HFFc6 (cell line): ENCODE measurements at places on chromosomes 3 and 15. TPM values are rescaled to one million over a fixed set of nuclear protein-coding genes. Genes with fewer than 3 reads are reported as not detected.

DNA sequence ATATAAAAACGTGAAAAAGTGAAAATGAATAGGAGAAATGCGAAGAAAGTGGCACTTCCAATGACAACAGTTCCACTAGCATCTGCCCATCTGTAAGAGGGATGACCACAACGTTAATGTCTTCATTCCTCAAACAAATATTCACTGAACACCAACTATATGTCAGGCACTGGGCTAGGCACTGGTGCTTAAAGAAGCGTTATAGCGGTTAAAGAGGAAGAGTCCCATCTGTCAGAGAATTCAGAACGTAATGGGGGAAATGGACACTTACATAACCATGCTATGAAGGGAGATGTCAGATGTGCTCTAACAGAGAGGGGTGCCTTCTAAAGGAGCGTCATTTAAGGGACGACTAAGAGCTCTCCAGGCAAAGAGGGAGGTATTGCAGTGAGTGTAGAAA, 8.2 kb downstream of the RUBCN start:
- DNase-seq, result no peak

DNA sequence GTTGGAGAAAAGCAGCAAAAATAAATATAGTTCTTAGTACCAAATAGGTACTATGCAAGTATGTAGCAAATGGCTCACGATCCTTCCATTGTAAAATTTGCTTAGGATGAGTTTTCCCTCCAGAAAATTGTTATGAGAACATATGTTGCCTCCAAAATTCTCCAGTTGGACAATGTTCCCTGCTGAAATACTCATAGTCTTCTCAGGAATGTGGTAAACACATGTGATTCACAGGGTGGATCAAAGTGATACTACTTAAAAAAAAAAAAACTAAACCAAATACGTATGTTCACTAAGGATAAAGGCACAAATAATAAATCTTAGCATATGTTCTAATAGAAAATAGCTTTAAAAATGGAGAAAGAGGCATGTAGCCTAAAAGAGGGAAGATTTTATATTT, 84.3 kb upstream of the ZNF385D start:
- no peak overlapping the region for H3K27ac ChIP-seq
- DNase-seq, result no peak
- no peak overlapping the region for H3K4me3 ChIP-seq
- H3K4me1 ChIP-seq, result peaks cover 6% of the 10 kb centered on the region

DNA sequence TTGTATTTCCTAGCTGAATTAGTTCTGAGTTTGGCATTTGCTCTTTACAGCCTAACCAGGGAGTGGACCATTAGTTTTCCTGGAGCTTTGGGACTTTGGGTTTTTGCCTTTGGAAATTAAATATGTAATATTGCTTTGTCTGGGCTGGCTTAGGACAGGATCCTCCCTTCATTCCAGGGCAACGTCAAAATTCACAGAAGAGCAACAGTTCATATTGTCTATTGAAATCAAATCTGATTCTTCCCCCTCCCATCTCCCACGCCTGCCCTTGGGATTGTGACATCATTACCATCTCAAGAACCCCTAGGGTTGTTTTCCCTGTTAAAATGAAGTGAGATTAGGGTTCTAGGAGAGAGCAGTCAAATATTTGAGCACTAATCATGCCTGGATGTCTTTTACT, 194.1 kb downstream of the ROBO2 start:
- H3K36me3 ChIP-seq, result no peaks in the 10 kb centered on the region
- H3K27me3 ChIP-seq, result no peaks in the 10 kb centered on the region
- H3K4me3 ChIP-seq, result no peak overlapping the region
- H3K4me1 ChIP-seq, result no peaks in the 10 kb centered on the region
- no peak overlapping the region for H3K27ac ChIP-seq
- DNase-seq, result no peak

DNA sequence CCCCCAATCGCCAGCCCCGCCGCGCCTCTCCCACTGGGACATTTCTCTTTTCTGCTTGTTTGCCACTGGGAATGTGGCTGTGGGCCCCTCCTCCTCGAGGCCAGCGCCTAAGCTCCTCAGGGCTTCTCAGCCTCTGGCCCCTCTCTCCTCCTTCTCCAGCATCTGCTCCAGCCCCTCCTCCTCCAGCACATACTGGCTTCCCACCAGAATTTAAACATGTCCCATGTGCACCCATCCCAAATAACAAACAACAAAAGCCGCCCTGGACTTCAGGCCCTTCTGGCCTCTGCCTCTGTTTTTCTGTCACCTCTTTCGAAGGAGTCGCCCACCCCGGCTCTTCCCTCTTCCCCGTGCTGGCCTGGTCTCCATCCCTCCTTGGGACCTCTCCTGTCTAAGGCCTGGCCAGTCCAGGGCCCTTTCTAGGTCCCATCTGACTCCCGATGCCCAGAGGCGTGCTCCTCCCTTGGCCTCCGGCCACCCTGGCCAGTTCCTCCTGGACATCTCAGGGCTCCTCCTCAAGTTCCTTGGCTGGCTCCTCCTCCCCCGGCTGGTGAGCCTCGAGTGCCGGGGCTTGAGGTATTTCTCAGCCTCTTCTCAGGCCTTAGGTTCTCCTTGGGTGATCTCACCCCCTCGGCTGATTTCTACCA, 94.6 kb upstream of the SLC6A6 start:
- no peaks in the 10 kb centered on the region for H3K36me3 ChIP-seq
- peaks cover 36% of the 10 kb centered on the region for H3K27me3 ChIP-seq
- H3K27ac ChIP-seq, result no peak overlapping the region
- H3K4me1 ChIP-seq, result peaks cover 6% of the 10 kb centered on the region; the same call in 1 of the 2 replicates
- DNase-seq, result no peak

DNA sequence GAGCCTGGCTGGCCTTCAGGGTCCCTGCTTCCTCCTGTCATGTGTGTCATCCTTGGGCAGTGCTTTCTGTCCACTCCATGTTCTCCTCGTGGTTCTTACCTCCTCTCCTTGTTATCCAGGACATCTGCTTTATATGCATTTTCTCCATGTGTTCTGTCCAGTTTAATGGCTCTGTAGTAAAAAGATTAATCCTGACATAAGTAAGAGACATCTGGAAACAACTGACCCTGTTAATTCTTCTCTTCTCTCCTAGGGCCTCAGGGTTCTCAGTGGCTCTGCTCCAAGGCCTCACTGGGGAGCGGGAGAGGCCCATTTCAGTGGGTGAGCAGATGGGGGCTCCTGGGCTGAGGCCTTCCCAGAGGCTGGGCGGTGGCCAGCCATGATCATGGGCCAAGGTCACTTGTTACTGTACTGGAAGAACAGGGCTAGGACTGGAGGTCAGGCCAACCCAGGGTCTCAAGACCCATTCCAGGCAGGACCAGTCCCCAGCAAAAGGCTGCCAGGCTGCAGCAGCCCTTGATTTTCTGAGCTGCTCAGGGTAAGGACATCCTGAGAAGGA, 20.2 kb upstream of the CDCP1 start:
- no peak overlapping the region for H3K4me3 ChIP-seq
- no peak for DNase-seq
- peaks cover 5% of the 10 kb centered on the region; the same call in 1 of the 2 replicates for H3K36me3 ChIP-seq
- H3K27me3 ChIP-seq, result peaks cover 4% of the 10 kb centered on the region
- H3K27ac ChIP-seq, result peak overlapping the region; percentile 99

DNA sequence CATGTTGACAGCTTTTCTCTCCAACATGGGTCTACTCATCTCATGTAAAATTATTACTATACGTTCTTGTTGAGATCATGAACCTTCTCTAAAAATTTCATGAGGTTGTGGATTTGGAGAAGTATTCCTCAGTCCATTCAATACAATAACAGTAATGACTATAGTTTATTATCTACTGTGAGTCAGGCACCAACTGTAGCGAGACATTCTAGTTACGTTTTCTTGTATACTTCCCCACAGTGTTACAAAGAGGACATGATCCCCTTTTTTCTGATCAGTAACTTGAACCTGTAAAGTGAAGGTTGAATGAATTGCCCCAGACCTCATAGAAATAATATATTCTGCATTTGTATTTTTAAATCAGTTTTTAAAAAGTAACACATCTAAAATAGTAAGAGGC, 76.4 kb downstream of the AKAP13 start:
- H3K27ac ChIP-seq, result no peak overlapping the region
- H3K36me3 ChIP-seq, result peaks cover 9% of the 10 kb centered on the region
- H3K27me3 ChIP-seq, result no peaks in the 10 kb centered on the region
- no peak for DNase-seq
- H3K4me1 ChIP-seq, result peaks cover 33% of the 10 kb centered on the region

GRCh38 chr15:101664303-101664913, 12.2 kb upstream of the TM2D3 start:
- no peak overlapping the region for H3K27ac ChIP-seq
- H3K4me3 ChIP-seq, result no peak overlapping the region
- H3K4me1 ChIP-seq, result peaks cover 16% of the 10 kb centered on the region
- H3K27me3 ChIP-seq, result no peaks in the 10 kb centered on the region

DNA sequence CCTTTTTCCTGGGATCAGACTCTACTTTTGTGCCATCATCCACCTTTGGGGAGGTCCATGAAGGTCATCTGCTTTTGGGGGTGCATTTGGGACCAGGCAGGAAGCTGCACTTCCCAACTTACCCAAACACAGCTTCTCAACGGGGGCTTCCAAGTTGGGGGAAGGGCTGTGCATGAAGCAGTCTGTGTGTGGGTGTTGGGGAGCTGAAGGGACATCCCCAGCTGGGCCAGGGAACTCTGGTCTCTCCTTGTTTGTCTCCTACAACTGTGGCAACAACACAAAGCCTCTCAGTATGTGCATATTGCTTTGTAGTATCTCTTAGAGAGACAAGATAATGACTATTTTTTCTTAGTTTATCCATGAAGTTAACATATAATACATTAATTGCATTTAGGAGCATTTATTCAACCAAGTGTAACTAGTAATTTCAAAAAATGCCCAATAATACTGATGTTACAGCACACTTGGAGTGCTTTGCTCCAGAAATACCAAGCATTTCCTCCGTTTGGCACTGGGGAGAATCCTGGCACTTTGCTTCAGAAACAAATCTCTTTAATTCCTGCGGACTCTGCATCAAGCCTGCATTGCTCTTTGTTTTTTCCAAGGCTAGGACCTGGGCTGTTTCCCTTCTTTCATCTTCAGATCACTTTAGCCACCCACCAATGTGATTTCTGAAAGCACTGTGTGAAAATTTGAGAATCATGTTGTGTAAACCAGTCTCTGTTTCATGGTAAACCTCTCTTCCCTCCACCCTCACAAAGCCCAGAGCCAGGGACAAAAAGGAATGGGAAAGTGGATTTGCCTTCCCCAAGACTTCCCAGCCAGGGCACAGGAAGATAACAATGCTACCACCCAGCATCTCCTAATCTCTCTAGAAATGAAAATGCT, 126.2 kb upstream of the PFN2 start:
- H3K4me3 ChIP-seq, result peak overlapping the region; percentile 11; the same call in 1 of the 2 replicates
- no peak for DNase-seq
- no peaks in the 10 kb centered on the region; the same call in 1 of the 2 replicates for H3K27me3 ChIP-seq
- H3K27ac ChIP-seq, result peak overlapping the region; percentile 36
- H3K4me1 ChIP-seq, result peaks cover 40% of the 10 kb centered on the region

DNA sequence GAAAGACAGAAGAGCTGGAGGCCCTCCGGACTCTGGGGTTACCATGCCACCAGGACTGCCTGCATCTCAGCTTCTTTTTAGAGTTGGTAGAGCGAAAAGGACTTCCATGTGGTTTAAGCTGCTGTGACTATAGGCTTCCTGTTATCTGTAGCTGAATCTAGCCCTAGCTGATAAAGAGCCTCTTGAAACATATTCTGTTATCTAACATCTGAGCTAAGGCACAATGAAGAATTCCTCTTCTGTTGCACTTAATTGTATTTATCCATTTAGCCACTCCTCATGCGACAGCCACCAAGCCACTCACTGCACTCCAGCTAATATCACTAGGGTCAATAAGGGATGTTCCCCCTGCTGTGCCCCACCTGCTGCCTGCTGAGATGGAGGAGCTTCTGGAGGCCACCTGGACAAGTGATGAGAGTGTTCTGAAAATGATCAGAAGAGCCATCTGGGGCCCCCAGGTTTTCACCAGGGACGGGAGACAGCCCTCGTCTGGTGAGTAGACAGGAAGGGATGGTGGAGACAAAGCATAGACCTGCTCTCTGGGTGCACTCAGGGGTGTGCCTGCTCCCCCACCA, 94.6 kb upstream of the PLXNA1 start:
- DNase-seq, result no peak
- H3K27ac ChIP-seq, result no peak overlapping the region
- H3K4me3 ChIP-seq, result no peak overlapping the region
- no peaks in the 10 kb centered on the region; the same call in 1 of the 2 replicates for H3K27me3 ChIP-seq
- H3K36me3 ChIP-seq, result no peaks in the 10 kb centered on the region

GRCh38 chr3:20637729-20638128, 451.7 kb upstream of the SGO1 start:
- no peaks in the 10 kb centered on the region for H3K27me3 ChIP-seq
- peak overlapping the region; percentile 3; the same call in 1 of the 2 replicates for H3K4me3 ChIP-seq
- no peaks in the 10 kb centered on the region for H3K36me3 ChIP-seq
- H3K4me1 ChIP-seq, result peaks cover 30% of the 10 kb centered on the region
- DNase-seq, result peak; percentile 38
- H3K27ac ChIP-seq, result peak overlapping the region; percentile 22

DNA sequence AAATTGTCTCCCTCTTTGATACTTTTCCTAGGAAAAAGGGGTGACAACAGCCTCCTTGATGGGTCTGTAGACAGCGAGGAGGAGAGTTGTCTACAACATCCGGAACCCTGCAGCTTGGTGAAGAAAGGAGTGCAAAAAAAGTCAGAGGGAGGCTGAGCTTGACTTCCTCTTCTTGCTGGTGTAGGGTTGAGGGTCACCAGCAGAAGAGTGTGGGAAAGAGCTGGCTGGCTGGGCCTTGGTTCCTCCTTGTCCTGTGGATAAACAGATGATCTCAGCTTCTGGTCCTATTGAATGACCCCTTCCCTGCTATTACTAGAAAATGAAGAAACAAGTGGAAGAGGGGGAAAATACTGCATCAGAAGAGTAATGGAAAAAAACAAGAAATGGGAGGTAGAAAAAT, 20.4 kb downstream of the SLC7A14 start:
- DNase-seq, result no peak
- peaks cover 22% of the 10 kb centered on the region for H3K4me1 ChIP-seq
- H3K36me3 ChIP-seq, result no peaks in the 10 kb centered on the region
- no peak overlapping the region for H3K27ac ChIP-seq
- no peak overlapping the region for H3K4me3 ChIP-seq

- H3K36me3 ChIP-seq, result no peaks in the 10 kb centered on the region
- no peak for DNase-seq
- H3K27me3 ChIP-seq, result peaks cover 1% of the 10 kb centered on the region
- H3K27ac ChIP-seq, result no peak overlapping the region
Measured at GRCh38 chr3:102480139-102480538, 45.3 kb downstream of the ZPLD1 start.

GRCh38 chr15:72998681-72999466, 53.4 kb upstream of the NEO1 start:
- no peak for DNase-seq
- no peak overlapping the region for H3K4me3 ChIP-seq
- no peaks in the 10 kb centered on the region for H3K36me3 ChIP-seq

Gene SPTSSB
- not detected in 3 replicates for total RNA-seq

Gene GP5
- not detected in 3 replicates for total RNA-seq

Gene KCNAB1
- total RNA-seq, result not detected in 3 replicates

Gene NR2F2
- total RNA-seq, result 133 to 153 TPM (median 149 TPM) in 3 replicates

Gene SUSD5
- 0.25 to 0.74 TPM (median 0.42 TPM) in 3 replicates for total RNA-seq

Gene GOLGA6L25
- not detected in 3 replicates for total RNA-seq

Gene CCDC39
- not detected in 2 replicates for total RNA-seq

Gene GOLGA6D
- total RNA-seq, result not detected in 3 replicates
